ENCODE measurements at places on chromosomes 11 and 22.
A peak's percentile ranks its signal among the peaks of the same experiment; 100 is the strongest.

- no peak for DNase-seq
Measured at GRCh38 chr11:94283678-94284077, 20.7 kb upstream of the IZUMO1R start.

DNA sequence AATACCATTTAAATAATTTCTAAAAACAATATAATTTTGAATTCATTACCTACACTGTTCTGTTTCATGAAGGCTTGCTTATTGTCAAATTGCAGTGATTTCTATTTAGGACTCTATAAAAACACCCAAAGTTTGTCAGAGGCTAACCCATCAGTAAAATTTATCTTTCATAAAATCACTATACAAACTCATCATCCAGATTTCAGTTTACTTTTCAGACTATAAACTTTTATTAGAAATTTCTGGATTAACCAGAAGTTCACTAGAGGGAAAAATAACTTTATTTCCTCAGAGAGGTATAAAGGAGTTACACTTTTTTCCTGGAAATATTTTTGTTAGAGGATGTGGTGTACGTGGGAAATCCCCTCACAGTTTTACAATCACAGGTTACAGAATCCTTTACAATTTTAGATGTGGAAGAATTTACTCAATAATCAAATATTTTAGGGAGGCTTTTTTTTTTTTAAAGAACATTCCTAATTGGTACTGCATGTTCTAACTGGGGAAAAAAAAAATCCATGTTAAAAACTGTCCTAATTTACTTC is 176.7 kb downstream of the SWAP70 start:
- no peak for DNase-seq

DNA sequence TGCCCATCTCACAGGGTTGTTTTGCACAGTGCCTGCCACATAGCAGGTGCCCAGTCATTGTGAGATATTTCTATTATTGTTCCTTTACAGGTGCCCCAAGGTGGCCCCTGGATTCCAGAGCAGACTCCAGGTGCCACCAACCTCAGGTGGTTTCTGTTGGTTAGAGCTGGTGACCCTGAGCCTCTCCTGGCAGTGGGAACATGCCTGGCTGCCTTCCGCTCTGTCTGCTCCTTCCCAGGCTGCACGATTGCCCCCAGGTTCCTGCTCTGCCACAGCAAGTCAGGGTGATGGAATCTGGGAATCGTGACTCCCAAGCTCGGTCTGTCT is 12.6 kb upstream of the OMP start:
- DNase-seq: no peak

DNA sequence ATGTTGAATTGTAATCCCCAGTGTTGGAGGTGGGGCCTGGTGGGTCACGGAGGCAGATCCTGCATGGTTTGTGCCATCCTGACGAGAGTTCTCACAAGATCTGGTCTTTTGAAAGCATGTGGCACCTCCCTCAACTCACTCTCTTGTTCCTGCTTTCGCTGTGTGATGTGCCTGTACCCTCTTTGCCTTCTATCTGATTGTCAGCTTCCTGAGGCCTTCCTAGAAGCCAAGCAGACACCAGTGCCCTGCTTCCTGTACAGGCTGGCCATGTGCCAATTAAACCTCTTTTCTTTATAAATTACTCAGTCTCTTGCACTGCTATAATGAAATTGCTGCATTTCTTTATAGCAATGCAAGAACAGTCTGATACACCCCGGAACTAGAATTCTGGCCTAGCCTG is 13.1 kb downstream of the PTPN5 start:
- DNase-seq: no peak

- DNase-seq: no peak
Measured at GRCh38 chr11:123069908-123070821, 8.2 kb upstream of the HSPA8 start.

- DNase-seq: no peak
Measured at GRCh38 chr11:45929486-45930030, 7.1 kb downstream of the LARGE2 start.

DNA sequence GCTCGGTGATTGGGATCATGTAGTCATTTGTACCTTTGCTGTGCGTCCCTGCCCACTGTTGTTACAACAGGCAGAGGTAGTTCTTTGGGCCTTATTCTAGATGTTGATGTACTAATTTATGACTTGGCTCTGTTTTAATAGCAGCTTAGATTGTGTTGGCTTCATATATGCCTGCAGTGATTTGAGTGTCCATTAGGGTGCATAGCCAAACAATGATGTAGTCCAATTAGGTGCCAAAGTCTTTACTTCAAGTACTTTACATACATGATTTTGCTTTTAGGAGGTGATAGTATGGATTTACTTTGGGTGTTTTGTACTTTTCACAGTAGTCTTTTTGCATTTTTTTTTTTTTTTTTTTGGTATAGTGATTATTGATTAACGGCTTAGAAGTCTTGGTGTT is 46.4 kb downstream of the PPP6R3 start:
- DNase-seq: no peak

DNA sequence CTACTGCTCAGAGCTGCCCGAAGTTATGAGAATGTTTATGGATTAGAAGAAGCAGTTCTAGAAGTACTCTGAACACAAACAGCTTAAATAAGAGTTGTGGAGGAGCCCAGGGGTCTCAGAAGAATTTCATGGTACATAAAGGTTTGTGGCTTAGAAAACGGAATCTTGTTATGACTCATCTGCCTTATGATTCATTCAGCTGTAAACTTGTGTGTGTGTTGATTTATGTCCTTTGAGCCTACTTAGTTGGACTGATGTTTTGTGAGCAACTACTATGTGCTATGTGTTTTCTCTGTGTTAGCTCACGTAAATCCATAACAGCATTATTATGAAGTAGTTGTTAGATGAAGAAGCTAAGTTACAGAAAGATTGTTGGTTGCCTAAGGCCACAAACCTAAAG is 203.7 kb downstream of the PGR start:
- no peak for DNase-seq

- peak; percentile 51 for DNase-seq
Measured at GRCh38 chr11:114280696-114281095, 15.5 kb upstream of the NNMT start.

DNA sequence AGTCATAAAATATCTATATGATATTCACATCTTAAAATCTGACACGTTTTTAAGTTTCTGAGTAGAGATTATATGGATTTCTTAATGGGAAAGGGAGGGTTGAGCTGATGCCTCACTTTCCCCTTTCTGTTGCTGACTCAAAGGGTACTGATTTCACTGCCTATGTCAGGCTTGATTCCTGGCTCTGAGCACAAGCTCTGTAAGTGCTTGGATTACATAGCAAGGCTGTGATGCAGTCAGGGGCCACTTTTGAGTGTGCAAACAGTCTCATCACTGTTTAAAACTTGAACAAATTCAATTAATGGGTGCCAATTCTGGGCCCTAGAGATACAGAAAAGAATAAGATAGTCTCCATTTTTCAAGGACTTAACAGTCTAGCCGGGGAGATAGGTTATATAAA is 14.4 kb downstream of the ATXN10 start:
- DNase-seq: no peak

DNA sequence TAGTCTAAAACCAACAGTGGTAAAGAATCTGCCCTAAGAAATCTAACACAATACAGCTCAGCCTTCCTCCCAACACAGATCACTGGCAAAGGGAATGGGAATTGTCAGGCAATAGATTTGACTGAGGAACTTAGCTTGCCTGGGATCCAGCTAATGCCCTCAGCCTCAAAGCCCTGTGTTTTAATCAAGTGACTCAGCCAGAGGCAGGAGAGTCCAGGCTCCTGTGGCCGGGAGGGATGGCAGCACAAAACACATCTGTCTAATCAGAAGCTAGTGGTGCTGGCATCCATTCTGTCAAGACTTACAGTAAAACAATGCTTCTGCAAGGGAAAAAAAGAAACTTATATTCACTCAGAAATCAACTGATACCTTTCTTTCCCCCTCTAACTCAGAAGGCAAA is 5.6 kb downstream of the SYTL2 start:
- DNase-seq: no peak

DNA sequence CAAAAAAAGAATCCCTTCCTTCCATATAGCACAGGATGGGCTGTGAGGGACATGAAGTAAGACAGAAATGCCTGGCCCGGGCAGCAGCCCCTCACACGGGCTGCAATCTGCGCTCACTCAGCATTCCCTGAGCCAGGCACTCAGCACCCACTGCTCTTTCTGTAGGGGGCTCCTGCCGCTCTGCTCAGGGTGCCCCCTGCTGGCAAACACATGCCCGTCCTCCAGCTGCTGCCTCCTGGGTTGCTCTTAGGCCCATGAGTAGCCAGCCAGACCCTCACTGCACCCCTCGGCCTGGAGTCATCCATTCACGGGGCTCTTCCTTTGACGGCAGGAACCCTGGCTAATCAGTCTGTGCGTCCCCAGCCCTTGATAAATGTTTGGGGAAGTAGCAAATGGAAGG is 6.9 kb downstream of the MCAT start:
- DNase-seq: no peak

GRCh38 chr11:107172996-107173395 is 154.7 kb upstream of the GUCY1A2 start:
- no peak for DNase-seq

Measured in SK-N-DZ (cell line).